ENCODE measurements at places on chromosomes 3 and 15.

DNA sequence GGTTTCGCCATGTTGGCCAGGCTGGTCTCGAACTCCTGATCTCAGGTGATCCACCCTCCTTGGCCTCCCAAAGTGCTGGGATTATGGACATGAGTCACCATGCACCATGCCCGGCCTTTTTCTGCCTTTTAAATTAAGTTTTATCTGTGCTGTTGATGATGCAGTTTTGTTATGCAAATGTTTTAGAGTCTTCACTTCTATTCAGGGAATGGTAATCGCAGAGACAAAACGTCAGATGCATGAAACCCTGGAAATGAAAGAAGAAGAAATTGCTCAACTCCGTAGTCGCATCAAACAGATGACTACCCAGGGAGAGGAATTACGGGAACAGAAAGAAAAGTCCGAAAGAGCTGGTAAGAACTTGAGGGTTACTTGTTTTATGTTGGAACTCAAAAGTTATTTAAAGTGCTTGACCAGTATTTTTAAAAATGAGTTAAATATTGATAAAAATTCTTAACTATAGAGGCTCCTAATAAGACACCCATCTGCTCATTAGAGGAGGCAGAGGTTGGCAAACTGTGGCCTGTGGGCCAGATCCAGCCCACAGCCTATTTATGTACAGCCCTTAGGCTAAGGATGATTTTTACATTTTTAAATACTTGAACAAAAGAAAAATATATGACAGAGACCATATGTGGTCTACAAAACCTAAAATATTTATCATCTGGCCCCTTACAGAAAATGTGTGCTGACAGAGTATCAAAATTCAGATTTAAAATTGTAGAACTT lies 127.8 kb upstream of the LRRFIP2 start:
- no peak for DNase-seq

- no peak for DNase-seq
Measured at GRCh38 chr15:52287114-52287513, 8.5 kb downstream of the MYO5C start.

- DNase-seq: no peak
Measured at GRCh38 chr3:14886101-14886500, 61.3 kb upstream of the NR2C2 start.

DNA sequence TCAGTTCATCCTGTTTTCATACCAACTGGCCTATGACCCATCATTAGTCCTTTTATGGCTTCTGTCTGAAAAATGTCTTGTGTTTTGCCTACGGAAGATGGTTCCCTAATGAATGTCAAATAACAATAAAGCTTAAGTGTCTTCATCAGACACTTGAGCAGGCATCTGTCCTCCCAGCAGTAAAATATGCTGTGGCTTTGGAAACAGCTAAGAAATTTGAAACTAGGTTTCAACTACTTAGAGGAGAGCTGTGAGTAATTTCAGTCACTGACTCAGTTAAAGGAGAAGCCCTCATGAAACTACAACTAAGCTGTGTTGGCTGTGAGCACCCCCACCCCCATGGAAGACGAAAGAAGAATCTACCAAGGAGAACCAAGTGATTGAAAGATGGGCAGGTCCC lies 409.4 kb upstream of the PPP2R3A start:
- DNase-seq: peak; percentile 67

DNA sequence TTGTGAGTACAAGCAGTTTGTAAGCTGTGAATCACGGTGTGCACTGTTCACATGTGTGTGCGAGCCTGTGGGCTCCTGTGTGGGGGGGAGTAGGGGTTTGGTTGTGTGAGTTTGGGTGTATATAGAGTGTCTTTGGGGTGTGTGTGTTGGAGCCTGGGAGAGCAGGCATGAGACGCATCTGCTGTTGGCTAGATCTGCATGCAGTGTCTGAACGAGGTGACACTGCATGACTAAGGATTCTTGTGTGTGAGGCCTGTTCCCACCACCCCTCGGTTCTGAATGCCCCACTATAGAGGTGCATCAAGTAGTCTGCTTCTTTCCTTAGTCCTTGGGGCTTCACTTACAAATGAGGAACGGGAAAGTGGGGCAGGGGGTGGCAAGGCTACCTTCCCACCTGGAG lies 68.4 kb downstream of the MAGEF1 start:
- DNase-seq: no peak

GRCh38 chr3:189337673-189338091 lies 165.9 kb downstream of the TPRG1 start:
- DNase-seq: no peak

GRCh38 chr15:26773067-26773877 lies 406 bp upstream of the GABRB3 start:
- peak; percentile 43 for DNase-seq

- no peak for DNase-seq
Measured at GRCh38 chr15:48292458-48292857, 38.8 kb upstream of the DUT start.

GRCh38 chr15:83498374-83498773 lies 51.2 kb downstream of the SH3GL3 start:
- no peak for DNase-seq

Measured in left kidney (tissue), 8 donors.